Activated CD4-positive, alpha-beta T cell treated with anti-CD3 and anti-CD28 coated beads, Interleukin-2, amount 50 U/mL, for 1 hour (primary cell): ENCODE measurements at places on chromosomes 3 and 15.

- DNase-seq: no peak
Observed at GRCh38 chr15:67409175-67409574, 111.8 kb upstream of the C15orf61 start.

GRCh38 chr3:138875096-138875753, 40.5 kb upstream of the PIK3CB start:
- no peak for DNase-seq

GRCh38 chr15:66715181-66715624, 13.2 kb downstream of the SMAD6 start:
- no peak for DNase-seq

- DNase-seq: no peak
Observed at GRCh38 chr3:189941125-189941524, 179.6 kb downstream of the P3H2 start.

DNA sequence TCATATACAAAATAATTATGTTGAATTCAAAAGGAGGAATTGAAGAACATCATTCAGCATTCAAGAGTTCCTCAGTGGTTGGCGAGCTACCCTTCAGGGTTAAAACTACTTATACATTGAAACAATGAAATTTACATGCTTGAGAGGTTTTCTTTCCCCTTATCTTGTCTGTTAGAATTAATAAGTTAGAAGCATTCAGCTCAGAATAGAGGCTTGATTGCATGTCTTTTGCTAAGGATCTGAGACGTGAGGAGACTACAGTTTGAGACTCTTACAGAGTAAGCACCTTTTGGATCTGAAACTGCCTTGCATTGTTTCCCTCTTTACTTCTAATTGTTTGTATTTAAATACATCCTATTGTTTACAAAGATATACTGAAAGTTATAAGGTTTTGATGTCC, 157.6 kb downstream of the NSUN3 start:
- DNase-seq: no peak

DNA sequence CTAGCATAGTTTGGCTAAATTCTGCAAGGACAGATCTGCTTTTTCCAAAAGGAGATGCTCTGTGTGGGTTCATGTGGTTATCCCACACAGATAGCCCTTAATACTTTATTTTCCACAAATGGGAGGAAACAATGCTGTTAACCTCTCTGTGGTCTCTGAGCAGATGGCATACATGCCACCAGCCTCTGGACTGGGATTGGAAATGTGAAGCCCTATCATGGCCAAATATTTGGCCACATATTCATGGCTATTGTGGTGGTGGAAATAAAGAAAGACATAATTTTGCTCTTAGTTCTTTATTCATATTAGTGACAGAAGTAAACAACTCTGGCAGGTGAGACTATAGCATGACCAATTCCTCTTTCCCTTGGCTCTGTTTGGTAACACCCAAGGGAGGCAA, 726.2 kb downstream of the ROBO1 start:
- no peak for DNase-seq

DNA sequence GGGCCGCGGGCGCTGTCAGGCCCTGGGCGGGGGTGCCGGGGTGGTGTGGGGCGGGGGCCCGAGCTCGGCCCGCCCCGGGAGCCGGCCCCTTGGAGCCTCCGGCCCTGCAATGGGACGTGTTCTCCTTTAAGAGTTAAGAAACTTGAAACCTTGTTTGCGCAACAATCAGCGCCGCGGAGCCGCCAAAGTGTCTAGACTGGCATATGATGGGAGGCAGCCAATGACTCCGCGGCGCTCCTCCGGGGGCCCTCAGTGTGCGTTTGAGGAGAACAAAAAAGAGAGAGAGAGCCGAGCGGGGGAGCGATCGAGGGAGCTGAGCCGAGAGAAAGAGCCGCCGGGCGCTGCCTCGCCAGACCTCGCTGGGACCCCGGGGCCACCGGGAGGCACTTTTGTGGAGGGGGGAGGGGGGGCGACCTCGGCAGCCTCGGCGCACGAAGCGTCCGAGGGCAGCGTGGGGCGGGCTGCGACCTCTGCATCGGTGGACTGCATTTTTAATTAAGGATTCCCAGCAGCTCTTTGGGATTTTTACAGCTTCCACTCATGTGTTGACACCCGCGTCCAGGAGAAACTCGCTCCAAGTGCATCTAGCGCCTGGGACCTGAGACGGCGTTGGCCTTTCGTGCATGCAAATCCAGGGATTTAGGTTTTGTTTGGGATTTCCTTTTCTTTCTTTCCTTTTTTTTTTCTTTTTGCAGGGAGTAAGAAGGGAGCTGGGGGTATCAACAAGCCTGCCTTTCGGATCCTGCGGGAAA, at the start of gene SMAD6:
SMAD6 (plus strand) TSS at position 202 of the 752 bp plus-strand sequence. CDS start 1,023 bp downstream, outside the sequence.
- peak; percentile 73 for DNase-seq

GRCh38 chr3:191790934-191791333, 330.0 kb downstream of the PYDC2 start:
- DNase-seq: no peak

GRCh38 chr15:33994005-33994615, 25.8 kb downstream of the CHRM5 start:
- no peak for DNase-seq

DNA sequence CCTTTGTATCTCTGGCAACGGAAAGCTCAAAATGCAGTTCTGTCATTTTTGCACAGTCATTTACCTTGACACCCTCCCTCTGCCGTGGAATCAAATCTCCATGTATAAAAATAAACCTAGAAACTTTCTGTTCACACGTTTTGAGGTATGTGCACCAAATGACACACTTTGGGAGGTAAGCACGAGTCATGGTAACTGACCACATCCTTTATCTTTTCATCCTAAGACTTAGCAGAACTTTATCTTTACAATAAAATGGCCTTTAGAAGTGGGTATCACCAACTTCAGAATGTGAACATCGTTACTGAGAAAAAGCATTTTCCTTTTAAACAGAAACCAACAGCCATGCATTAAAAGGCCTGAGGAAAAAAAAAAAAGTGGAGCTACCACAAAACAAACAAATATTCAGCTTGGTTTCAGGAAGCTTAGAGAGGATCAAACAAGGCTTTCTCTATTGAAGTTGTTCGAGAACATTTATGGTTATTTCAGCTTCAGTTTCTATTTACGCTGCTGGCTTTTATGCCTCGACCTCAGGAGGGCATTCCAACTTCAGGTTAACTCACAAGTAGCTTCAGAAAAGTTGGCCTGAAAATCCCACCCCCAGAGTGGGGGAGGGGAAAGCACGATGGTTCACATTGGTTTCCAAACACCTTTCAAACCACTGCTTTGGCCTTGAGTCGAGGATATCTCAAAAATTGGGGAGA, 171.1 kb upstream of the ICE2 start:
- peak; percentile 15 for DNase-seq

DNA sequence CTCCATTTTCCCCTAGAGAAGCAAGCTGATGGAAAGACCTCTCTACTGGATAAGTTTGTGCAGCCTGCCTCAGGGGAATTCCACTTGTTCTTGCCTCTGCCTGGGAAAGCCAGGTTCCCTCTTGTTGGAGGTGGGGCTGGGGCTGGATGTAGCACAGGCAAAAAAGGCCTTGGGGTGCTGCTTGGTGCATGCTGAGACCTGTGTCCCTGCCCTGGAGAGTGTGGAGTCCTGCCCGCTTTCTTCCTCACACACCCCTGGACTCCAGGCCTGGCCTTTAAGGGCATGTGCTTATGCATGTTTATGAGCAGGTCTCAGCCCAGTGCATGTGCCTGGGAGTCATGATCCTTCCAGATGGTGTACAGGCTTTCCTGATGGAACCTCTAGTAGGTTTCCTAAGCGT, 23.5 kb upstream of the JMJD7 start:
- no peak for DNase-seq

GRCh38 chr3:194961149-194961548, 275.5 kb downstream of the FAM43A start:
- no peak for DNase-seq

GRCh38 chr3:88114878-88115549, 34.7 kb upstream of the C3orf38 start:
- no peak for DNase-seq

GRCh38 chr3:11794927-11795326, 51.8 kb downstream of the TAMM41 start:
- DNase-seq: no peak
